ENCODE measurements at places on chromosomes 1 and 21.

DNA sequence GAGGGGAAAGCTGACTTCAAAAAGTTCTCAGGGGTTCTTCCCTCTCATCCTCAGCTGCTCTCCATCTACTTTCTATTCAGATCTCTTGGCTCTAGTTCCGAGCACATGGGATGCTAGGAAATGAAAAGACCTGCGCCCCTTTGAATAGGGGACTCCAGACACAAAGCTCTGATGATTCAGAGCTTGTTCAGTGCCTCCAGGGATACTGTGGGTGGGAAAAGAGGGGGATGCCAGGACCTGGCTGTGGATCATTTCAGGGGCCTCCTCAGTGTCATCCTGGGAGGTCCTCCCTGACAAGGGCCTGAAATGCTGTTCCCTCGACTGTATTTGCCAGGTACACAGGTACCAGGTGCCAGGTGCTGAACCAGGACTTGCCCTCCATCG, 943 bp upstream of the KIAA0040 start:
- DNase-seq: no peak

- DNase-seq: no peak
Measured at GRCh38 chr1:66336641-66336990, 197.3 kb upstream of the SGIP1 start.

DNA sequence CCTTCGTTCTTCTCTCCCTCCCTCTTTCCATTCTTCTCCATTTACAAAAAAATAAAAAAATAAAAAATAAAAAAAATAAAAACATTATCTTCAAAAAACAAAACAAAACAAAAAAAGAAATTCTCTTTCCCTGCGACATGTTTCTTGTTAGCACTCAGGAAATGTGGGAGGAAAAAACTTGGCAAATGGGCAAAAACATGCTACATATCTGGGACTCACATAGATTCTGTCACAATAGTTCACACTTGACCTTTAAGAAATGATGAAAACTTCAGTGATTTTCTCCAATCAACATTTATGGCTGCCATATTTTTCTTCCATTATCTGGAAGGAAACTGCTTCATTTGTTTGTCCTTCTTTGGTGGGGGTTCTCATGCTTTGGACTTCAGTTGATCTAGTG, 109.3 kb downstream of the PRKAB2 start:
- DNase-seq: no peak

GRCh38 chr1:64135462-64136223, 67.8 kb upstream of the UBE2U start:
- no peak for DNase-seq

DNA sequence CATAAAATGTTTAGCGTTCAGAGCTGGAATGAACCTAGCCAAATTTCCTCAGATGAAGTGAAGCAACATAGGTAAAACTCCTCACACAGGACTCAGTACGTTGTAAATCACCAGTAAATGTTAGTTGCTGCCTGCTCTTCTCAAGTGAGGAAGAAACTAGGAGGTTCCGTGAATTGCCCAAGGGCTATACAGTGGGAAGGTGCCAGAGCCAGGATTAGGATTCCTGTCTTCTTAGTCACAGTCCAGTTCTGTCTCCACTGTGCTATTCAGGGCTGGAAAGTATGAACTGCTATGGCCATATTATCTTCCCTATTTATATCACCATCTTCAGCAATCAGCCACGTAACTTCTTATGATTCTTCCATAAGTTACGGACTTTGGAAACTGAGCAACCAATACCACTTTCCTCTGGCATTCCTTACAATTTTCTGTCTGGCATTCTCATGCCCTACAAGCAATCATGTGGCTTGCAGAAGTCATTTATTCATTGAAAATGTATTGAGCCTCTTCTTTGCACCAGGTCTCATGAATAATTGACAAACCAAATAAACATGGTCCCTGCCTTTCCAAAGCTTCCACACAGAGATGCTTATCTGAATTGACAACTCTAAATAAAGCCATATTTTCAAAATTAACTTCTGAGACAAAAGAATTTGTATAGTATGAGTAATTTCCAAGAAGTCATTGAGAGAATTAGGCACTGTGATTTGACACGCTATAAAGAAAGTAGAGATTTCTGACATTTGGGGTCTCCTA, 271.6 kb upstream of the SGIP1 start:
- no peak for DNase-seq

DNA sequence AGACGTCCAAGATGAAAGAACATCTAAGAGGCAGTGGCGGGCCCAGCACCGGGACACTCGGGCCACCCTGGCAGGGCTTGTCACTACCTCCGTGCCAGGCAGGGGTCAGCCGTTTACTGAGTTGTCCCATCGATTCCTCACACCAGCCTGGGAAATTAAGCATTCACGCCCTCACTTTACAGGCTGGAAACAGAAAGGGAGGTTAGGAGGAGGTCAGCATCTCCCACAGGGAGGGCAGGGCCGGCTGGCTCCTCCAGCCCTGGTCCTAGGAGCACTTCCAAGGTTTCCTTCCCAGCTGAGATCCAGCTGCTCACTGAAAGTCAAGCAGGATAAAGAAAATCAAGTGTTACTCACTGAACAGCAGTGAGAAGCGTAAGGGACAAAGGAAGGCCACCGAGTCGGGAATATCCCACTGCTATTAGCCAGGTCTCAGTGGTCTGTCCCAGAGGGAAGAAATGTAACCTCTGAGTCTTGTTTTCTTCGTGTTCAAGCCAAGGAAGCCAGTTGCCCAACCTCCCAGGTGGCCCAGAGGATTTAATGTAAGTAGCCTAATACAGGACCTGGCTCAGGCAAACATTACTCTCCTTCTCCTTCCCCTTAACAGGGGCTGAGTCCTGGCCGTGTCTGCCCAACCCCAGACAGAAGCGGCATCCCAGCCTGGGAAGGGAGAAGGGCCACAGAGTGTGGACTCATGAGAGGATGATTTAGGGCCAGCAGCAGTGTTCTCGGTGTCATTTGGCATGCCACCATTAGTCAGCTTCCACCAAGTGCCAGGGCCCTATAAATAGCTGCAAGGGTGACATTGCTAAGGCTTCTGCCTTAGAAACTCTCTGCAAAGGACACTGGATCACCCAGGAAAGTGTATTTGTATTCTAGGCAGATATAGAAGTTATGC, 203.1 kb upstream of the GALNT2 start:
- DNase-seq: no peak

- DNase-seq: no peak
Measured at GRCh38 chr1:116921301-116921885, 11.7 kb downstream of the PTGFRN start.

DNA sequence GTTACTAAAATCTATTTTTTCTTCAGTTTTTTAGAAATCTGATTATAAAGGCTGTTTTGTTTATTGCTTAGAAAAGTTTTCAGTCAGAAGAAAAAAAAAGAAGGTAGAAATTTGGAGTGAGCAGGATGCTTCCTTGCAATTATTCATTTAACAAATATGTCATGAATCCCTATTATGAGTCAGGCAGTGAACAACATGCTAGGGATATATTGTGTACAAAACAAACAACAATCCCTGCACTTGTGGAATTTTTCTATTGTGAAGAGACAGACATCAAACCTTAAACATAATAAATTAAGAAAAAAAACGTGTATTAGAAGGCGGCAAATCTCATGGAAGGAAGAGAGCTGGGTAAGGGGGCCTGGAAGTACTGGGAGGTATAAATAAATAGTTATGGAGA, 664.1 kb upstream of the CAMK1G start:
- no peak for DNase-seq

DNA sequence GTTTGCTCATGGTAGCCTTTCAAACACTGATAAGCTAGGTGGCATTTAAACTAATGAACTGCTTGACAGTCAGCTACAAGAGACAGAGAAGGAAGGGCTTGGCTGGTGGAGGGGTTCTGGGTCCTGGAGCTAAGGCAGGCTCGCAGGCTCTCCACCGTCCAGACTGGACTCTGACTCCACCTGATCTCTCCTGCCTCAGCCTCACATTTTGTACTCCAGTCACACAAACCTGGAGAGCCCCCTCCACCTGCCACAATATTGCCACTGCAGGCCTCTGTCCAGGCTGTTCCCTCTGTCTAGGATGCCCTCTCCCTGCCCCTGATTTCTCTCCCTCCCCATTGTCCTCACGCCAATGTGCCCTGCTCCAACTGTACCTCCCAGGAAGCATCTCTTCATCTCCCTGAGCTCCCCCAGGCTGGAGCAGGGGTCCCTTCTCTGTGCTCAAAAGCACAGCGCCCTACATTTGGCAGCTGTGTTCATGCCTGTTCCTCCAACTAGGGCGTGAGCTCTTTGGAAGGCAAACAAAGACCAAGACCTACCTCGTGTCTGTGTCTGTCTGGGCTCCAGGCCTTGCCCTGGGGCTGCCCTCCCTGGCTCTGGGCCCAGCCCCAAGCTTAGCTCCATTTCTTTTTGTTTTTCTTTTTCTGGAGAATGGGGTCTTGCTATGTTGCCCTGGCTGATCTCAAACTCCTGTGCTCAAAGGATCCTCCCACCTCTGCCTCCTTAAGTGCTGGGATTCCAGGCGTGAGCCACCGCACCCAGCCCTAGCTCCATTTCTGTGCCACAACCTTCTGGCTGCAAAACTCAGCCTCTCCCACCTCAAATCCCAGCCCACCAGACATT, 2.9 kb downstream of the TIE1 start:
- no peak for DNase-seq

DNA sequence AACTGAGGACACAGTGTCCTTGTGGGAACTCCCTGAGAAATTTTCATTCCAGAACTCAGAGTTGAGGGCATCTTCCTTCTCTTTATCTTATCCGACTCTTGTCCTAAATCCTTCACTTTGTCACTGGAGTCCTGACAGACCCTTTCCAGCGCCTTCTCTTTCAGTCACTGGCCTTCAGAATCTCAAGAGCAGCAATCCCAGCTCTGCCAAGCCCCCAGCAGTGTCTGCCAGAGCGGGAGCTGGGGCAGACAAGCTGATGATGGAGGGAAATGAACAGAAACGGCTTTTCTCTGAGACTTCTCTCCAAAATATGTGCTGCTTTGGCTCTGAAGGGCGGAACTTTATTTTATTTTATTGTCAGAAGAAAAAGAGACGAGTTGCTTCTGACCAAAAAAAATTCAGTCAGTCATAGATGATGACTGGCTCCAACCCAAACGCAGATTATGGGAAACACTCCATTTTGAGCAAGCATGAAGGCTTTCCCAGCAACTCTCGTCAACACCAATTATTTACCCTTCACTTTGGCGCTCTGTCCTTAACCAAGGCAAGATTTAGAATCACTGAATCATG, 32.2 kb downstream of the MIS18A start:
- DNase-seq: no peak

DNA sequence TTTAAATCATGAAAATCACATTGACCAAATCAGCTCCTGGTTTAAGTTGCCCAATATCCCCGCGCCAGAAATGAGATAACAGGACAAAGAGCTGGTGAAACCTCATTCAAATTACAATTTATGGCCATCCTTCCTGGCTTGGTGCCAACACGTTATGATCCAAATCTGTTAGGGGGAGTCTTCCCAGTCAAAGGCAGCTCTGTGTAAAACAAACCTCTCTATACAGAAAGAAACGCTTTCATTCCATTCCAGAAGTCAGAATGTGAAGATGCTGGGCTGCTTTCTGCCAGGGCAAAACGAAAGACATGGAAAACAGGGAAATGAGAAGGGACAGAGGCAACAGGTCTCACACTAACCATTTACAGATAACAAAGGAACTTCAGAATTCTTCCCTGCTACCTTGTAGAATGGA, 53.5 kb upstream of the TIAM1 start:
- DNase-seq: no peak

- no peak for DNase-seq
Measured at GRCh38 chr1:98824736-98825135, 163.2 kb downstream of the SNX7 start.

Measured in stimulated activated CD4-positive, alpha-beta T cell treated with anti-CD3 and anti-CD28 coated beads, Interleukin-2, amount 100 ng/mL, for 24 hours (primary cell).